Stimulated activated CD8-positive, alpha-beta memory T cell treated with anti-CD3 and anti-CD28 coated beads, Interleukin-12 subunit alpha, Interleukin-12 subunit beta, amount 100 ng/mL, for 4 hours (primary cell): ENCODE measurements at places on chromosomes 1 and 21.

DNA sequence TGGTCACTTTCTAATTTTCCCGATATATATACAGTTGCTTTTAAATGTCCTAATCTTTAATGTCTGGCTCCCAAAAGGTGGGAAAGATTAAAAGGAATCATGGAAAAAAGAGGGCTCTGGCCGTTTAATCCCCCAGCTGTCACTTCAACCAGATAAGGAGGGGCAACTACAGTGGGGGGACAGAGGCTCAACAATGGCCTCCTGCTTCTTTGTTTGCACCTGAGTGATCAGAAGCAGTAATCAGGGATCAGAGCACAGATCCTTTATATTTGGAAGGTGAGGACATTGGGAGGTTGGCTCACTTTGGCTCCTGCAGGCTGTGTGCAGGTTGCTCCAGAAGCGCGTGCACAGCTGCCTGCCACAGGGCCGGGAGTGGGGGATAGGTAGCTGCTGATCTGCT lies 212.8 kb downstream of the FMN2 start:
- DNase-seq: no peak

GRCh38 chr1:185813401-185813979 lies 79.3 kb downstream of the HMCN1 start:
- no peak for DNase-seq

DNA sequence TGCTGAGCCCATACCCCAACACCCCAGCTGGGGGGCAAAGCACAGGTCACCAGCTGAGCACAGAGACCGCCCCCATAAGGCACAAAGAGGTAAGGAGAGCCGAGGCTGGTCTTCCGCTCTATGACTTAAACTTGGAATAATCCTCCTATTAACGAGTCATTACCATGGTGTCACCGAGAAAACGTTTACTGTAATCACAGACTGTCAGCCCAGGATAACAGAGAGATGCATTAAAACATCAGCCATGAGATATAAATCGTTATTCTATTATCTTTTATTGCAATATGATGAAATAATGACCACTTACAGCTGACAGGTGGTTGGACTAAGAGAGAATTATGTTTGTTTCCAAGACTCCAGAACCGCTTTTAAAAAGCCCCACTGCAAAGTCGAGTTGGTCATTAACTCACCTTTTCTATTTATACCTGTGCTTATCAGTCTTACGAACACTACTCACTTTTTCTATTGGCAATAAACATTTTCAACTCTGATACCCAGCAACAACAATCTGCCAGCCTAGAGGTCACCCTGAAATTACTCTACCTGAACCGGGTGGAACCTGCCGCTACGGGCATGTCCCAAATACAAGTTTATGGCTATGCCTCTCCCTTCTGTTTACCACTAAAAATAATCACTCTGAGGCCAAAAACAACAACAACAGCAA lies 21.5 kb downstream of the NPHP4 start:
- DNase-seq: no peak

DNA sequence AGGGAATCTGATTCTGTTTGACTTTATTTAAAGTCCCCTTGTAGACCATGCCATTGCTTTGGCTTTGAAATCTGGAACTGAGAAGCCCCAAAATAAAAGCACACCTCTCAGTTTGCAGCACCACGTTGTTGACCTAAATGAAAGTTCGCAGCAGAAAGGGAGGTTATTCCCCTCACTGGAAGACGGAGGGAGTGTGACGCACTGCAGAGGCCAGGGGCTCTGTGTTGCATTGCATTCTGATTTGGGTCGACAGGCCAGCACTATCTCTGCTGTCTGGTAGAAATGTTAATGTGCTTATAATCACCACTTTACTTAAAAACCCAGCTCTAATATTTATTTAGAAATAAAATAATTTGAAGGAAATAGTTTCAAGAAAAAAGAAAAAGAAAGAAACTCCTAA lies 675.2 kb upstream of the NR5A2 start:
- DNase-seq: no peak

GRCh38 chr1:22018583-22019559 lies 17.4 kb downstream of the CELA3A start:
- DNase-seq: peak; percentile 39

- DNase-seq: no peak
These were observed 8.1 kb downstream of the FOXD3 start for GRCh38 chr1:63330331-63330916.

DNA sequence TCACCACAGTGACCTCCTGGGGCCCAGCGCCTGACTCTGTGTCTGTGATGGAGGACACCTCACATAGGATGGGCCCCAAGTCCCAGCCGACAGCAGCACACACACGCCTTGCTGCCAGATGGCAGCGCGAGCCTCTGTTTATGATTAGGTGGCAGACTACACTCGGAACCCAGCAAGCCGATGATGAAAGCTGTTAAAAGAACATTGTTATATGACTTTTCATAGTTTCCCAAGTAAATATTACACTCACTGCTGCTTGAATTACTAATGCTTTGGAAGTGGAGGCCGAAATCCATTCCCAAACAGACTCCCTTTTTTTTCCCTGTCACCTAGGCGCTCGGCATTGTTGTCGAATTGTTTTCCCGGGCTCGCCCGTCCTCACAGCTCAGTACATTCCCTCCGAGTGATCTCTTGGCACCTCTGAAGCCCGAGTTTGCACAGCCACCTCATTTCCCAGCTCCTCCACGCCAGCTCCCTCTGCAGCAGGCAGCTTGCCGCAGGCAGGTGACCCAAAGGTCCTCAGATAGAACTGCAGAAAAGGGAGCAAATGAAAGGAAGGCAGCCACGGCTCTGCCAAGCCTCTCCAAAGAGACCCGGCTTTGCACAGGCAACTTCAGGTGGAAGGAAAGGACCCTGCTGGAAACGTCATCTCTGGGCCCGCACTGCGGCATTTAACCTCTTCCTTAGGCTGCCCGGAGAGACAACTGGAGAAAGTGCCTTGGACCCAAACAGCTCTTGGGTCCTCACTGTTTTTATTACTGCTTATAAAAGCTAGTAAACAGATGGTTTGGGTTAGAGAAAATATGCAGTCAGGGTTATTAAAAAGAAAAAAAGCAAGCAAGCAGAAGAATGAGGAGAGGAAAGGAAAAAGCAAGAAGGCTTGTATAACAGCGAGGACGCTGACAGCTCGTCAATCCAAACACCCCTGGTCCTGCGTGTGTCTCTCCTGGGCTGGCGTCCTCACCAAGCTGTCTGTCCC lies 72.2 kb upstream of the SLC25A33 start:
- DNase-seq: no peak

GRCh38 chr1:115283249-115283648 lies 54.8 kb downstream of the NGF start:
- no peak for DNase-seq

DNA sequence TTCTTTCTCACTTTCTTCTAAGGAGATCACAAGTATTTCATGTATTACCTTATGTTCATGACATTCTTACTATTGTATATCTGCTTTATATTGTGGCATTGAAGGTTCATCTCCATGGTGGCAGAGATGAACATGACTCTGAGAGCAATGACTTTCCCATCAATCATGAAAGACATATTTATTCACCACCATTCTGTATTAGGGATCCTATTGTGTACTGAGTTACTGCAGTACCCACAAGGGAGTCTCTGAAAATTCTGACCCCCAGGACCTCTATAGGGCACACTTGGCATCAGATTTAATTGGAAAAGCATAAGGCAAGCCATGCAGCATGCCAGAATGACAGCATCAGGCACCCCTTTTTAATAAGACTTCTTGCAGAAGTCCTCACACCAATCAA lies 21.9 kb upstream of the C21orf91 start:
- no peak for DNase-seq

- no peak for DNase-seq
These were observed 103.7 kb downstream of the GPATCH2 start for GRCh38 chr1:217527151-217527550.

DNA sequence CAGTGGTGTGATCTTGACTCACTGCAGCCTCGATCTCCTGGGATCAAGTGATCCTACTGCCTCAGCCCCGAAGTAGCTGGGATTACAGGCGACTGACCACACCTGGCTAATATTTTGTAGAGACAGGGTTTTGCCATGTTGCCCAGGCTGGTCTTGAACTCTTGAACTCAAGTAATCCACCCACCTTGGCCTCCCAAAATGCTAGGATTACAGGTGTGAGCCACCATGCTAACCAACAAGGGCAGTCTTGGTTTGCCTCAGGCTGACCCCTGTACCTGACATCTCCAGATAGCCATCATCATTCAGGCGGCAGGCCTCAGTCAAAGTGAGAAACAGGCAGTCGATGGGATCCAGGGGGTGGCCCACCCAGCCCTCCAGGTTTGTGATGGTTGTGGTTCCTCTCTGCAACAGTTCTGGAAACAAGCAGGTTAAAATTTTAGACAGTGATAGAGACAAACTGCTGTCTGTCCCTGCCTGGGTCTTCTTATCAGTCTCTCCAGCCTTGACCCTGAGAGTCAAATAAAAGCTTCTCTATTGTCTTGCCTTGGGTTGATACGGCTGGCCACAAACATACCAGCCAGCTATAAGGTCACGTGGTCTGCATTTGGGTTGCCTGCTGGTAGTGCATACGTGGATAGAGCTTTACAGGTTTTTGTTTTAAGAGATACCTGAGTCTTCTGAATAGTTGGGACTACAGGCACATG lies 26.8 kb downstream of the UROD start:
- DNase-seq: no peak

DNA sequence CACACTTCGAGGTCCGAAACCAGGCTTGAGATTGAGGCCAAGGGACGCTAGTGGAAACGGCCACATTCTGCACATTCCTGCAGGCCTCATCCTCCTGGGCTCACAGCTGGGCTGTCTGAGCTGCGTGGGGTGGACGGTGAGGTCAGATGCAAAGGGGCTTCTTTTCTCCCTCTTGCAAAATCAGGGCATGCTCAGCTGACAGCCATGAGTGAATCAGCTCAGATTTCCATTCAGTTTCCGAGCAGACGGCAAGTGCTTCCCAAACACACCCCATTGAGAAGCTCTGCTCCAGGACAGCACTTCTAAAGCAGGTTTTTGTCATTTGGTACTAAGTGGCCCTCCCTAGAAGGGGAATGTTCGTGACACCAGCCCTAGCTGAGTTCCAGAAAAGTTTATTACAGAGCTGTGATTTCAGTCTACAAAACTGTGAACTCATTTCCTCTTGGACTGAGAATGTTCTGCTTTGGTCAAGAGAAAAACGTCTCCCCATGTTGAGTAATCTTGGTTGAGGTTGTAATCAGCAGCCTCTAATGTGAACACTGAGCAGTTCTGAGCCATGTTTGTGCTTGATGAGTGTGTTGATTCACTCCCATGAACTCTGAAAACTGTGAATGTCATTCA lies 10.0 kb downstream of the PDPN start:
- DNase-seq: no peak

- no peak for DNase-seq
These were observed 16.4 kb upstream of the C4BPB start for GRCh38 chr1:207072233-207072632.

- DNase-seq: no peak
These were observed 91.5 kb downstream of the ZMYM4 start for GRCh38 chr1:35359995-35360394.

GRCh38 chr1:245056913-245057312 lies 97.9 kb upstream of the KIF26B start:
- DNase-seq: no peak

DNA sequence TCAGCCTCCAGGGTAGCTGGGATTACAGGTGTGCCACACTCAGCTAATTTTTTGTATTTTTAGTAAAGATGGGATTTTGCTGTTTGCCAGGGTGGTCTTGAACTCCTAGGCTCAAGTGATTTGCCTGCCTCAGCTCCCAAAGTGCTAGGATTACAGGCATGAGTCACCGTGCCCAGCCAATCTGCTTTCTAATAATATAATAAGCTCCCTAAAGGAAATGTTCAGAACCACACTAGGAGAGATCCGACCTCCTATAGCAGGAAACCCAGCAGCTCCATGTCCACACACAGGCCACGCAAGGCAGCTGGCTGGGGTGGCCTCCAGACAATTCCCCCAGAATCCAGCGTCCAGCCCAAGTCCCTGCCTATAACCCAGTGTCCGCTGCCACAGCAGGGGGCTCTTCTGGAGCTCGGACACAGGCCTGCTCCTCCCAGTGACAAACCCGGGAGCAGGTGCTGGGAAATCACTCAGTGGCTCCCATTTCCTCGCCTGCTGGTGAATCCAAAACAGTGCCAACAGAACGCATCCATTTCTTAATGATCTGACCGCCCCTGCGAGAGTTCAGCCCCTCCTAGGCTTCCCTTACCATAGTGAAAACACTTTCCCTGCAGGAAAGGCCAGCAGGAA lies 7.5 kb downstream of the RIPK4 start:
- DNase-seq: no peak

GRCh38 chr1:26148887-26149286 lies 10.0 kb upstream of the FAM110D start:
- DNase-seq: no peak

DNA sequence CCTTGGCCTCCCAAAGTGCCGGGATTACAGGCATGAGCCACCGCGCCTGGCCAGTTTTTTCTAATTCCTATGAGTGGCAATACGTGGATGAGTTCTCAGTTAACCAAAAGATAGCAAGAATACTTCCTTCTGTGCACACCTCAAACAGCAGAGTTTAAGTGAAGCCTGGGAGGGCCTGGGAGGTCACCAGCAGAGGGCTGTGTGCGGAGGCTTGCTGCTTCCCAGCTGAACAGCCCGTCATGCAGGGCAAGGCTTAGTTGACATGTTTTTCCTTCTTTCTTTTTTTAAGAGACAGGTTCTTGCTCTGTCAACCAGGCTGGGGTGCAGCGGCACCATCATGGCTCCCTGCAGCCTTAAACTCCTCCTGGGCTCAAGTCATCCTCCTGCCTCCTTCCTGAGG lies 17.8 kb downstream of the GNG4 start:
- DNase-seq: no peak

DNA sequence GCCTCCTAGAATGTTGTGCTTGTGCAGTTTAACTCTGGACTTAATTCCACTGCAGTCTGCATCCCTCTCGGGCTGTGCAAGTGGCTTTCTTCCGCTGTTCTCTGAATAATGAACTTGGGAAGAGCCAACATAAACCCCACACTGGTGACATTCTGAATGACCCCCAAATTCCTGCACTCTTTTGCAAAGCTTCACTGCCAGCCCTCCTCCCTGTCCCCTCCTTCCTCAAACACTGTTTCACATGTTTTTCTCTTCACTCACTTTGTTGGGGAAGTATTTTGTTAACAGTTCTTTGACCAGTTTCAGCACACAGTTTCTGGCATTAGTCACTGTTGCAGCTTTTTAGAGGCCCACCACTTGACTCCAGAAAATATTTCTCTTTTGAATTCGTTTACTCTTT lies 39.7 kb downstream of the GNG12 start:
- DNase-seq: no peak

- DNase-seq: no peak
These were observed 29.5 kb downstream of the RNF11 start for GRCh38 chr1:51265618-51266017.
